ENCODE measurements at places on chromosomes 2 and 18.

- DNase-seq, result no peak
Measured at GRCh38 chr2:10982931-10983701, 71.4 kb downstream of the KCNF1 start.

- DNase-seq, result no peak
Measured at GRCh38 chr2:143802871-143803650, 673.8 kb downstream of the ARHGAP15 start.

GRCh38 chr2:171485116-171485515 is 37.2 kb upstream of the CYBRD1 start:
- DNase-seq, result no peak

- DNase-seq, result no peak
Measured at GRCh38 chr2:96553176-96553956, 16.8 kb downstream of the ARID5A start.

- DNase-seq, result no peak
Measured at GRCh38 chr2:231924889-231925275, 1.3 kb downstream of the NPPC start.

DNA sequence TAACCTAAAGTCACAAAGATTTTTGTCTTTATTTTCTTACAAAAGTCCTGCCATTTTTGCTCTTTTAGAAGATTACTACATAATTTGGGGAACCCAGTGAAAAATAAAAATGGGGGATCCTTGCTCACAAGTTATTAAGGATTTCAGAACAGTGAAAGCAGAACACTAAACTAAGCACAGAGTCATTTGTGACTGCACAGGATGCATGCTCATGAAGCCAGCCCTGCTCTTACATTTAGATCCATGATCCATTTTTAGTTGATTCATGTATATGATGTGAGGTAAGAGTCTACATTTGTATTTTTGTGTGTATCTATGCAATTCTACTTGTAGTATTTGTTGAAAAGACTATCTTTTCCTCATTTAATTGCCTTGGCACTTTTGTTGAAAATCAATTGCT is 21.8 kb downstream of the SP140L start:
- DNase-seq, result no peak

- DNase-seq, result no peak
Measured at GRCh38 chr2:11559786-11560155, 25.9 kb downstream of the GREB1 start.

- DNase-seq, result no peak
Measured at GRCh38 chr2:179764710-179765109, 96.7 kb downstream of the ZNF385B start.

- DNase-seq, result no peak
Measured at GRCh38 chr2:231985823-231986261, 24.3 kb downstream of the DIS3L2 start.

DNA sequence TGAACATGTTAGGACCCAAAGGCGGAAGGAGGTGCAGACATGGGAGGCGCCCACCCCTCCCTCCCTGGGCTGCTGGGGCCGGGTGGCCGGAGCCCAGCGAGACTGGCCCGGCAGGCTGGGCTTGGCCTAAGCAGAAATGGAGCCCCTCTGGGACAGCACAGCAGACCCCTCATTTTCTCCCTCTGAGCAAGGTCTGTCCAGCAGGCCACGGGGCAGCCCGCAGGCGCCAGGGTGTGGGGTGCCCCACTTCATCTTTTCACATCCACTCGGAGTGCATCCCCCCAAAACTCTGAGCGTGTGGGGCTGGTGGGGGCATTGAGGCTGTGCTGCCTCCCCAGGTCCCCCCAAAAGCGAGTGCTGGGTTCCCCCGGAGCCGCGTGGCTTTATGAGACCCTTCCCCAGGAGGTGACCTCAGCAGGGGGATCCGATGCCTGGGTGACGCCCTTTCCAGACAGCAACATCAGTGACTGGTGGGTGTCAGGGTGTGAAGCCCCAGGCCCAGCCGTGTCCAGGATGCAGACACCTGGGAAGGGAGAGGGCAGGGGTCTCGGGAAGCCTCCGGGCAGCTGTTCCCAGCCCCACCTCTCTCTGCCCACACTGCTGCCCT is 36.7 kb upstream of the GPC1 start:
- DNase-seq, result no peak

- DNase-seq, result no peak
Measured at GRCh38 chr2:179861416-179862067, at the start of gene ZNF385B. ZNF385B (minus strand) TSS chr2:179861612.

- DNase-seq, result no peak
Measured at GRCh38 chr2:188949046-188949818, 24.9 kb upstream of the COL3A1 start.

DNA sequence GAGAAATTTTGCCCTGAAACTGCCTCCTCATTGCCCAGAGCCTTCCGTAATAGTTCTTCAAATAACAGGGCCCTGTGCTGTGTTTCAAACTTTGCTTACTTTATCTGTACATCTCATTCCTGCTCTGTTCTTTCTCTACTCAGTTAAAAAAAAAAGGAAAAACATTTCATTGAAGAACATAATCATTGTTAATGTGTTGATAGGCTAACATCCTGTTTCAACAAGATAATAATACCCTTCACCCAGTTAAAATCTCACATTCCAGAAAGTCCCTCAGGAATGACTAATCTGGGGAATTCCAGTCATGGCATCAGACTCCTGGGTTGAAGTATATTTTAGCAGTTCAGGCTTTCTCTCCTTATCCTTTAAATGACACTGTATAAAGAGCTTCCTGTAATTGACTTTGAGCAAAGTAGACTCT is 45.6 kb upstream of the ITGAV start:
- DNase-seq, result no peak

DNA sequence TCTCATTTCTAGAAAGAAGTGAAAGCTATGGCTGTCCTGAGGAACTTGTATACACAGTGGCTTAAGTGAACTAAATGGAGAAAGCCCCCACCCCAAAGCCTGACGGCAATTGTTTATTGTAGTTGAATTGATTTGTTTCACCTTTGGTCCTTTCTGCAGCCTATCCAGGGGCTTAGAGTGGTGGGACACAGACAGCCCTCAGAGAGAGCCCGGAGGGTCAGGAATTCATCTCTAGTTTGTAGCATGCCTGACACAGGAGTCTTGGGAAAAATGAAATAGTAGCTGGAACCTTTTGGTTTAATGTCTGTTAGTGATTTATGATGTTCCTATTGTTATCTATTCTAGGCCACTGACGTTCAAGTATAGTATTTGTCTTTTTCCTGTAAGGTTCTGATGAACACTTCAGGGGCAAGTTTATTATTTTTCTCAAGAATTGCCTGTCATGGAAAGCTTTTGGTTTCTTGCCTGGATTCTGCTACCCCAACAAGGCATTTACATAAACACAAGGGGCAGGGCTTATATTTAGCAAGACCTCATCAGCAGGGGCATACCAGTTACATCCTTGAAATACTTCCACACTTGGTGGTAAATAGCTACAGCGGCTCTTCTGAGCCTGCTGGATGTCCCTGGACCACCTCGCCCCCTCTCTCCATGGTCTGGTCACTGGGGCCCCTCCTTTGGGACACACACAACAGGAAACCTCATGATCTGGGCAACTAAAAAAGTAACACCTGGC is 44.4 kb downstream of the KCNE4 start:
- DNase-seq, result no peak

- DNase-seq, result no peak
Measured at GRCh38 chr2:96921561-96922319, 51.9 kb upstream of the SEMA4C start.

DNA sequence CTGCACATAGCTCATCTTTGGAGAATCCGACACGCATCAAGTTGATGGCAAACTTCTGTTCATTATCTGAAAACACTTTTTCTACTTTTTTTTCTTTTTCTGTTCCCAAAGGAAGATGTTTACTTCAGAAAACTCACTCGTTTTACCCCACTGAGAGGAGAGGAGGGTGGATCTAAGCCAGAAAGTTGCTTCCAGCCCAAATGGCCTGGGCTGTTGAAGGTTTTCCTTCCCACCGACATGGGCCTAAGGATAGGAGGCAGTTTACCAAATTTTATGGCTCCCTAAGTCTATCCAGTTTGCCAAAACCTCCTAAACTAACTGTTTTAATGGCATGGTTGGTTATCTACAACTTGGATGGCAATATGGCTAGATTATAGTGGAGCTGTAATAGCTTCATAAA is 70.4 kb downstream of the DDX1 start:
- DNase-seq, result no peak

- no peak for DNase-seq
Measured at GRCh38 chr2:134231301-134231964, 22.4 kb upstream of the MGAT5 start.

- DNase-seq, result no peak
Measured at GRCh38 chr2:16644221-16644925, 21.3 kb downstream of the CYRIA start.

GRCh38 chr18:60180671-60181070 is 191.9 kb downstream of the MC4R start:
- DNase-seq, result no peak

- DNase-seq, result no peak
Measured at GRCh38 chr2:161422816-161423403, 6.8 kb downstream of the TBR1 start.

- no peak for DNase-seq
Measured at GRCh38 chr2:101272045-101272784, 19.5 kb downstream of the CNOT11 start.

DNA sequence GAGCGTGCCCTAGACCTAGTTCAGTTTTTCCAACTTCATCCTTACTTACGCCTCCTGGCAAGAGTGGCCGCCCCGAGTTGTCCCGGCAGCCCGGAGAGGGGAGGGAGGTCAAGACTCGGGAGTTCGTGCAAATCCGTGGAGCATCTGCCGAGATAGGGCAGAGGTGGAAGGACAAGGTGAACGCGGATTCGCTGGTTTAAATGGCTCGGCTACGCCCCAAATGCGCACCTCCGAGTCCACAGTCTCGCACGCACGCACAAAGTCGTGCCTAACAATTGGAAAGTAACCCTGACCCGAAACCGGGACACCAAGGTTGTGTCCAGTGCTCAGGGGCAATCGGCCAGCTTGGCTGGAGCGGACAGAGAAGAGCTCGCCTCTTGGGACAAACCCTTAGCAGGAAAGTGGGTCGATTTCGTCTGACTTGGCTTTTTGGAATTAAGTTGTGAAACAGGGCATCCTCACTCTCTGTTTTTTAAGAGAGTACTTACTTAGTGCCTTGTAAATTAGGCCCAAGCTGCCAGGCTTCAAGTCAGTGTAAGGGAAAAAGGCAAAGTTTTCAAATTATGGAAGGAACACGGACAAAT is 726 bp upstream of the SS18 start:
- no peak for DNase-seq

- no peak for DNase-seq
Measured at GRCh38 chr2:37792366-37792765, 120.9 kb upstream of the CDC42EP3 start.

GRCh38 chr2:39008665-39009064 is 112.2 kb downstream of the SOS1 start:
- DNase-seq, result no peak

DNA sequence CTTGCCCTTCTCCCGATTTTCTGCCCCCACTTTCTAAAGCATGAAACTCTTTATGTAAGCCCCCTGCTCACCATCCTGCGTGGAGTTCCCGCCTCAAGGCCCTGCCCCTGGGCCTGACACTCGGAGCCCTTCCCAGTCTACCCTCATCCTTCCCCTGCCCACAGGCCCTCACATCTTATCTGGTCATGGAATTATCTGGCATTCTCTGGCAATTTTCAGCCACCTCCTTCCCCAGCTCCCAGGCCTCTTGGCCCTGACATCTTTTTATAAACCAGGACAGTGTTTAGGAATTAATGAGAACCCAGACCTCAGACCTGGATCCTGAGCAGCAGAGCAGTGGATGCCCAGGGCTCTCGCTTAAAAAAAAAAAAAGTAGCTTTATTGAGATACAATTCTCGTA is 61.7 kb downstream of the BOLA3 start:
- DNase-seq, result no peak

DNA sequence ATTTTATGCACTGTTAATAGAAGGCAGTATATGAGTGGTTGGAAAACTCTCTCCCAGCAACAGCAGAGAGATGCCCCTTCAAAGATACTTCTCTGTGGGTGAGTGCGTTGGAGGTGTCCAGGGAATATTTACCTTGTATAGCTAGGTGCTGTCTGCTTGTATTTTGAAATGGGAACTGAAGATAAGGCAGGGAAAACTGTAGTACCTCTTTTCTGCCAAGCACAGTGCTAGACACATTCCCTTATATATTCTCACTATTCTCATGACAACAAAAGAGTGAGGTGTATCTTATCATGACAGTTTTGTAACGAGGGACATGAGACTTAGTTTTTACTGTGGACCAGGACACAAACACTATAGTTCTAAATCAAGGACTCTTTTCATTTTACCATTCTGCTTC is 2.1 kb downstream of the TTC39C start:
- DNase-seq, result no peak

DNA sequence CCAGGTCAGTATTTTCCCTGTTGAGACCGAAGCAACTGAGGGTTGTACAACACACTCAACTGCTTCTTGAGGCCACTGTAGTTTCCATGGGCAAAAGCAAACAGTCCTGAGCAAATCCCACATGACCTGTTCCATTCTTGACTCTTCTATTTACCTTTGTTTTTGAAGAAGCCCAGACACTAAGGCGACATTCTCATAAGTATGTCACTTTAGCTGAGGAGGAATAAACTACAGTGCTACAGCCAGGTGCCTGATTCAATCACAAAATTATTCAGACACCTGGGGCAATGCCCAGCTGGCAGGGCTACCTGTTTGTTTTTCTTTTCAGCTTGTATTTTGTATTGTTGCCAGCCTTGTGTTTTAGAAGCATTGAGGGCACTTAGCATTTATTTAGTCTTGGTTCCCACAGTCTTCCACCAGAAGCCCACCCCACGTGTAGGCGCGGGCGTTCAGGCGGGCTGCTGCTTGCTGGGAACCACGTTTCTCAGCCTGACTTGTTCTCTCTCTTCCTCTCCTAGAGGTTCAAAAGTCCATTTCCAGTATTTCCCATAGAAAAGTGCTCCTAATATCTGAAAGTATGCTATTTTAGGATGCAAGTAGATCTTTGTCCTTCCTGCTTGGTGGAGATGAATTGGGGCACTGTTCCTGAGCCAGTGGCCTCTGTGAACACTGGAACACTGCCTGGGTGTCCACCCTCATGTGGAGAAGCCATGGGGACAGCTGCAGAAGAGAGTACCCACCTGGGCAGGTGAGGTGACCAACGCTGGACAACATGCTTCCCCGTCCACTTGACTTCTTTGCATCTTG is 99.0 kb upstream of the COPS8 start:
- no peak for DNase-seq

GRCh38 chr2:103734911-103735310 is 973.1 kb downstream of the TMEM182 start:
- DNase-seq, result no peak

- no peak for DNase-seq
Measured at GRCh38 chr2:39511605-39512433, 74.7 kb upstream of the MAP4K3 start.

DNA sequence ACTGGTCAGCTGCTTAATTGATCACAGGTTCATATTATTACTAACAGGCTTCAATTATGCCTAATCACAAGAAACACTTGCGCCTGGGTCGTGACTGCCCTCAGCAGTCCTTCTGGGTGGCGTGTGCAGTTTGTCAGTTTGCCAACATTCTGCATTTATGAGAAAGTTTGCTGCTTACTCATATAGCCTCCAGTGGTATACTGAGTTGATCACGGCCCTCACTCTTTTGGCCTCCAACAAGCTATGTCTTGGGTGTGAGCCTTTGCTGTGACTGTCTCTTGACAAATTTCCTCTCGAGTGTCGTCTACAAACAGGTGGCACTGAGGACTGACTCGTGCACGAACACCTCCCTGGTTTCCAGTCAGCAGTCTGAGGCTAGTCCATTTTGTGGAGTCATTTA is 27.3 kb downstream of the DCDC2C start:
- no peak for DNase-seq

GRCh38 chr18:46253498-46253897 is 149.3 kb downstream of the HAUS1 start:
- no peak for DNase-seq

- no peak for DNase-seq
Measured at GRCh38 chr2:71637168-71637567, 183.8 kb downstream of the DYSF start.

- no peak for DNase-seq
Measured at GRCh38 chr2:72685638-72686213, 140.1 kb downstream of the EXOC6B start.

Data from stimulated activated CD8-positive, alpha-beta memory T cell treated with anti-CD3 and anti-CD28 coated beads, Interleukin-15, amount 100 ng/mL, for 1 hour (primary cell).